ENCODE measurements at places on chromosomes 7 and 10.

- no peak for DNase-seq
Observed at GRCh38 chr7:132879579-132879978, 202.3 kb downstream of the CHCHD3 start.

DNA sequence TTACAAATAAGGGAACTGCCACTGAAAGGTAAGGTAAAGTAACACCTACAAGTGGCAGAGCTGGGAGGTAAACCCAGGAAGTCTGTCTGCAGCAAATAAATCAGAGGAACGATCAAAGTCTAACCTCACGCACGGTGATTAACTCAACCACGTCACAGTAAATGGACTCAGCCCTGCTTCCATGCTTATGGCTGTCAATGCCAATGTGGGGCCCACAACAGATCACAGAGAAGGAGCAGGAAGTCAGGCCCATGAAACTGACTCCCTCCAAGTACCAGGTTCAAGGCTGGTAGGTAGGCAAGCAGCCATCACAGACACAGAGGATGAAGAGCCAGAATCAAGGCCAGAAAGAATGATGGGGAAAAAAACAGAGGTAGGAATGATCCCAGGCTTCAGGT, 38.0 kb upstream of the ACSL5 start:
- no peak for DNase-seq

- DNase-seq = no peak
Observed at GRCh38 chr7:106239406-106239805, 45.4 kb downstream of the NAMPT start.

- DNase-seq = no peak
Observed at GRCh38 chr7:28024786-28025334, 155.7 kb downstream of the JAZF1 start.

GRCh38 chr10:98460837-98461499, 14.2 kb upstream of the HPS1 start:
- peak; percentile 43 for DNase-seq

- DNase-seq = no peak
Observed at GRCh38 chr7:32217341-32218153, 147.3 kb upstream of the PDE1C start.

- DNase-seq = no peak
Observed at GRCh38 chr7:136870866-136871487, 2.5 kb downstream of the CHRM2 start.

- DNase-seq = no peak
Observed at GRCh38 chr7:112942981-112943380, 143.6 kb downstream of the GPR85 start.

DNA sequence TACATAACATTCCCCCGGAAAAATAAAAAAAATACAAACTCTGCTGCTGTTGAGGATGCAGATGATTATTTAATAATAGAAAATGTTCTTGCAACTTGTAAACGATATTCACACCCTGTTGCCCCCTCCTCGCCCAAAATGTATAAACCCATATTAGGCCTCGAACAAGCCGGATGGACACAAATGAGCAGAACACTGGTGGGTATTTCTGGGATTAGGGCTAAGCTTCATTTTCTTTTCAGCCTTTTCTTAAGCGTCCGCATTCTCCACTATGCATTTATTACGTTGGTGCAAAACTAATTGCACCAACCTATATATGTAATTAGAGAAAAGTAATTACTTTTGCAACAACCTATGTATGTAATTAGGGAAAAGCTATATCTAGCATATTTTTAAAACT, 349 bp upstream of the GNG11 start:
- no peak for DNase-seq

DNA sequence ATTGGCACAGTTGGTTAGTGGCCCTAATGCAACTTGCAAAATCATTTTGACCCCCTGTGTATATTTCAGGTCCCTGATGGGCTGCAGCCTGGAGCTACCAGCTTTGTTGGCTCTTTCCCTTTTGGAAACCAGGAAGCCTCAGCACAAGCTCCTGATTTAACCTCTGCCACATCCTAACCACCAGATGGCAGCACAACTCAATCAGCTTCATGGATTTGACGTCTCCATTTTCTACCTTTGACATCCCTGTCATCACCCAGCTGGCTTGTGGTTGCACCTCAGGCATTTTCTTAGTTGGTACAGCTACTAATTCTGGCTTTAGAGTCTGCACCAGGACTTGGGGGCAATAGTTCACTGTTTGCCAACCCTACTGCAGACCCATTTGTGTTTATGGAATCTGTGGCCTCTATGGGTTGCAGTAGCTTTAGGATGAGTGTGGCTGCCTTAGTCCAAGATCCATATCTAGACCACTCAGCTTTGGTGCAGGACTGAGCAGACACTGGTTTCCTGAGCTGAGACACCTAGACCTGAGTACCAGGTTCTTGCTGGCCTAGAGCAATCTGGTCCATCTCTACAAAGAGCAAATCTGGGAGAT, 456.2 kb downstream of the REEP3 start:
- peak; percentile 4 for DNase-seq

- no peak for DNase-seq
Observed at GRCh38 chr10:31204090-31204489, 114.9 kb upstream of the ZEB1 start.

GRCh38 chr10:18221882-18222281, 81.7 kb downstream of the CACNB2 start:
- DNase-seq = no peak

- DNase-seq = no peak
Observed at GRCh38 chr7:16727736-16728135, 25.8 kb upstream of the TSPAN13 start.

GRCh38 chr10:932589-932988, 1.1 kb upstream of the LARP4B start:
- no peak for DNase-seq

DNA sequence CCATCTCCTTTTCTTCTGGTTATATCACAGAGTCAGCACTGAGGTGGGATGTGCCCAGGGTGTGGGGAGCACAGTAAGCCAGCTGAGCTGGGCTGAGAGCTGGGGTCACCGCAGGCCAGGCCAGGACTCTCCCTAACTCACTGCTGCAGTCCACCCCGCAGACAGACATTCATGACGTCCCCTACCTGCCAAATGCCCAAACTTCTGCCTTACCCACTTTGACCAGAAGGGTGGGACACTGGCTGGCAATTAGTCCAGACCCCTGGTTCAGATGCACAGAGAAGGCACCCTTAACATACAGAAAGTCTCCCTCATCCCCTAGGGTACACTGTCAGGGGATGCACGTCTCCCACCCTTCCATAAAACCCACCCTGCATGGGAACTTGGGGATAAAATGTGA, 2.1 kb downstream of the DRGX start:
- no peak for DNase-seq

DNA sequence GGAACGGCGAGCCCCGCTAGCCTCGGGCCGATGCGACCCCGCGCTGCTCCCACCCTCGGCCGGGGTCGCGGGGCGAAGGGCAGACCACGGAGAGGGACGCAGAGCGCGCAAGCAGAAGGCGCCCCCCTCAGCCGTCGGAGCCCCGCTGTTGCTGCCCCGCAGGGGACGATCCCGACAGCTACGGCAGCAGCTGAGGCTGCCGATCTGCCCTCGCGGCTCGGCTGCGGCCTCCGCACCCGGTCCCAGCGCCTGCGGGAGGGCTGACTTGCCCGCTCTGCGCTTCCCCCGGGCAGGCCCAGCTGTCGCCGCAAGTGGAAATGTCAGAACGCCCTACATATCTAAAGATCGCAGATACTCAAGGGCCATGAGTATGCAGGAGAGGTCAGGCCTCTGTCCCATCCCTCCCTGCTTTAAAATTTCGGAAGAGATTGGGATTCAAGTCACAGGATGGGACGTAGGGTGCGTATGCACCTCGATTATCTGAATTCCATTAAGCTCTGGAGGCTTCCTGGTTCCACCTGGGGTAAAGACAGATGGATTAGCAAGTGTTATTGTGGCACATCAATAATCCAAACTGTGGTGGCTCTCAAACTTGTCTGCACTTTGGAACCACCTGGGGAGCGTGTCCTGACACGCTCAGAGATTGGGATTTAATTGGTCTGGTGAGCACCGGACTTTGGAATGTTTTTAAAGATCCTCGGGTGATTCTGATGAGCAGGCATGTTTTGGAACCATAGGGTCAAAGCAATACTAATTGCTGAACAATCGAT, at the start of gene CRPPA:
Gene CRPPA, minus strand, starts transcription at position 206 of the 770 bp plus-strand sequence. CDS start 216 bp downstream, outside the sequence.
- DNase-seq = no peak

Measured in smooth muscle cell of the brain vasculature (primary cell).